ENCODE measurements at places on chromosomes 7 and 10.

- DNase-seq: no peak
These were observed 187.1 kb downstream of the DNAJB6 start for GRCh38 chr7:157523766-157524421.

- DNase-seq: no peak
These were observed 12.4 kb downstream of the PODXL start for GRCh38 chr7:131544021-131544420.

GRCh38 chr7:122135275-122135674, 8.8 kb downstream of the AASS start:
- no peak for DNase-seq

- no peak for DNase-seq
These were observed 405.0 kb upstream of the ZMIZ1 start for GRCh38 chr10:78663721-78664120.

GRCh38 chr7:105707967-105708762, 126.9 kb upstream of the EFCAB10 start:
- DNase-seq: no peak

DNA sequence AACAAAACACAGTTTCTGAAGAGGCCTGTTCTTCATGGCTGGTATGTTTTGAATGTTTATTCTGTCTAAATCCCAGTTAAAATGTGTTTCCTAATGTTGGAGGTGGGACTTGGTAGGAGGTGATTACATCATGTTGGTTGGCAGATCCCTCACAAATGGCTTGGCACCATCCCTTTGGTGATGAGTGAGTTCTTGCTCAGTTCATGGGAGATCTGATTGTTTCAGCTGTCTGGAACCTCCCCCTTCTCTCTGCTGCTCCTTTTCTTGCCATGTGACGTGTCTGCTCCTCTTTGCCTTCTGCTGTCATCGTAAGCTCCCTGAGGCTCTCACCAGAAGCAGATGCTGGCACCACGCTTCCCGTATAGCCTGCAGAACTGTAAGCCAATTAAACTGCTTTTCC, 383.6 kb upstream of the TPK1 start:
- no peak for DNase-seq

GRCh38 chr10:80276335-80276734, 13.1 kb downstream of the MAT1A start:
- DNase-seq: no peak

- DNase-seq: no peak
These were observed 161.0 kb upstream of the RNF32 start for GRCh38 chr7:156479596-156479995.

- no peak for DNase-seq
These were observed 174.8 kb upstream of the PRPS1L1 start for GRCh38 chr7:18202315-18203045.

DNA sequence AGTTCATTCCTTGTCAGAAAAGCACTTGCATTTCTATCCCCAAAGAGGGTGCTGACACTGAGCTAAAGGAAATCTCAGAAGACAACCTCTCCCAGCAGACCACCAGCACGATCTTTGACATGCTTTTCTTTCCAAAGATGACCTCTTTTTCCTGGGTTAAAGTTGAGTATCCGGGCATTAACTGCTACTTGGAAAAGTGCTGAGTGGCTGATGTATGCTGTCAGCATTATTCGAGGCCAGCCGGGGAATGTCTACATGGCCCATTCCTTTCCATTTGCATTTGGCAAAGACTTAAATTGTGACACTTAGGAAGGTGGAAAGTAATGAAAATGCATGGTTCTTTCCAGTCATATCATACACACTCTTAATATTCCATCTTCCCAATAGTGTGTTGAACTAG, 90.6 kb upstream of the SKAP2 start:
- no peak for DNase-seq

- no peak for DNase-seq
These were observed 22.9 kb upstream of the DUSP5 start for GRCh38 chr10:110474826-110475225.

DNA sequence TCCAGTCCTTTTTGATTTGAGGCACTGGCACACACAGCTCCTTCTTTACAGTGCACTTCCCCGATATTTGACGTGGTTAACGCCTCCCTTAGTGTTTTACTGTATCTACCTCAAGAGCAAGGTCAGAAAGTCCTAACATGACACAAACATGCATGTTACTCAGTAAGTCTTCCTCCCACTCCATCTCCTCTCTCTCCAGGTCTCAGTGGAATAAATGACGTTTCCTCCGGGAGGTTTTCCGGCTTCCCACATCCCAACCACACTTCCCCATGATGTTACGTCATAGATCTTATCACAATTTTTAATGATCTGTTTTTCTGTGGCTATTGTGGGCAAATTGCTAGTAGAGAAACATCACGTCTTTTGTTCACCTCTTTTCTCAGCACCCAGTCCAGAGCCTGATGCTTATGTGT, 165.7 kb downstream of the PTPN20 start:
- peak; percentile 6 for DNase-seq

All from stimulated activated CD4-positive, alpha-beta T cell treated with anti-CD3 and anti-CD28 coated beads, Interleukin-15, amount 100 ng/mL, for 24 hours (primary cell).